ENCODE measurements at places on chromosomes 5 and 9.

DNA sequence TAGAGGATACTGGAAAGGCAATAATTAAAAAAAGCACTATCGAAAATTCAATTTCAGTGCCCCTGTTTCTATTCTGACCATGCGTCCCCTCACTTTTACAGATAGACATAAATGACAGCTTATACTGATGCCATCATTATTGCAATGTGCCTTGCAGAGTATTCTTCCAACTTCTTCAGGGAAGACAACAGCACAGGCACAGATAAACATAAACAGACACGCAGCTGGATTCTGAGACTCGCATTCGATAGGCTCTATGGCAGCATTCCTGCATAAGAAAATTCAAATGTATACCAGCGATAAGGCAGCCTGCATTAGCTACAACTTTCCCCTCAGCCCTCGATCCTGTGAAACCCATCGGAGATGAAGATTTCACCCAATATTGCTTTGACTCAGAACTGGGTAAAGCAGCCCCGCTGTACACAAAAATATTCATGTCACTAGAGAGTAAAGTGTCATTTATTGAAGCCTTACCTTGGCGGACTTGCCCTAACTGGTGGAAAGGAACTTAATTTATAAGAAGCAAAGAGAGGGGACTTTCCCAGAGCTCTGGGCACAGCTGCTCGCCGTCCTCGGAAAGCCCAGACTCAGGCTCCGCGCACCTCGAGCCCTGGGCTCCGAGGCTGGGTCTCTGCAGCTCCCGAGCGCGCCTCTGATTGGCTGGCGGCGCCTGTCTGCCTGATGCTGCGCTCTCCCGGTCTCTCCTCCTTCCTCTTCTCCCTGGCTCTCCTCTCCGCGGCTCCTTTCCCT lies at the start of gene CDH18:
TSS of gene CDH18 (minus strand) at position 589 of the 750 bp plus-strand sequence. CDS start 149,214 bp downstream, outside the sequence.
- DNase-seq, result peak; percentile 75

DNA sequence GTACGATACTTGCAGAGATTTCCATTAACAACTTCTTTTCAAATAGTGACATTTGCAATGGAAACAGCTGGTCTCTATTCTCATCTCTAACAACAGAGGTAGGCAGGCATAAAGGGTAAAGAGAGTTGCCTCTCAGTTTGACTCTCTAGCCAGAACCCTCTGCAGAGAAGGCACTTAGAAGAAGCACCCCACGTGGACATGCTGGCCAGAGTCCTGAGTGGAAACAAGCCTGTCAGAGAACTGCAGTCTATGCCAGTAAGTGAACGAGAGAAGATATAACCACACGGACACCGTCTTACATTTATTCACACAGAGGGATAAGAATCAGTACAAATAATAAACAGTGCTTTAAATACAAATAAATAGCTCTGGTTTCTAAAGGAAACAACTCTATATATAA lies 11.0 kb upstream of the LHX6 start:
- no peak for DNase-seq

GRCh38 chr9:84862810-84863287 lies 193.3 kb downstream of the NTRK2 start:
- DNase-seq, result peak; percentile 74

DNA sequence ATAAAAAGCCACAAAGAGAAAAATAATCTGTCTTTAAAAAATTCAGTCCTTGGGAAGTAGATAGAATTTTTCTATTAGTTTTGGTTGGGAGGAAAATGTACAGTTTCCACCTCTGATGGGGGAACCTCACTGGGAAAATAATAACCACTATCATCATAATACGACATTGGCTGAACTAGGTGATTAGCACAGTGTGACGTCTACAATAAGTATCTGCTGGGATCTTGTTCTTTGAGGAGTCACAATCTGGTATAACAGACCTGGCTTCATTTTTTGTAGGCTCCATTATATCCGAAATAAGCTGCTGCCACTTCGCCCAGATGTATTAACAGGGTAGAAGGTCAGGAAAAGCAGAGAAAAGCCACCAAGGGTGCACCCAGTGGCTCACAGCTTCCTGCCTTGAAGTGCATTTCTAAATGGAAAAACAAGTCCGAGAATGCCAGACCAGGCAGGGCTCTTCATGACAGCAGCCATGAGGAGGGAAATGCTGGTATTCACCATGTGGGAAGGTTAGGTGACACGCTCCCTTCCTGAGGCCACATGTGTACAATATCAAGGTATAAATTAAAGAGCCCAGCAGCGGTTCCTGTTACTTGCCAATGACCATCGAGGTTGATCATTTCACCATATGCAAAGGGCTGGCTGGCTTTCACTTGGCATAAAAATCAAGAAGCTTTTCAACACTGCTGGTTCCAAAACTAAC lies 152.8 kb downstream of the PRELID2 start:
- DNase-seq, result no peak

- DNase-seq, result no peak
Measured at GRCh38 chr9:28120184-28120583, 546.9 kb upstream of the C9orf72 start.

DNA sequence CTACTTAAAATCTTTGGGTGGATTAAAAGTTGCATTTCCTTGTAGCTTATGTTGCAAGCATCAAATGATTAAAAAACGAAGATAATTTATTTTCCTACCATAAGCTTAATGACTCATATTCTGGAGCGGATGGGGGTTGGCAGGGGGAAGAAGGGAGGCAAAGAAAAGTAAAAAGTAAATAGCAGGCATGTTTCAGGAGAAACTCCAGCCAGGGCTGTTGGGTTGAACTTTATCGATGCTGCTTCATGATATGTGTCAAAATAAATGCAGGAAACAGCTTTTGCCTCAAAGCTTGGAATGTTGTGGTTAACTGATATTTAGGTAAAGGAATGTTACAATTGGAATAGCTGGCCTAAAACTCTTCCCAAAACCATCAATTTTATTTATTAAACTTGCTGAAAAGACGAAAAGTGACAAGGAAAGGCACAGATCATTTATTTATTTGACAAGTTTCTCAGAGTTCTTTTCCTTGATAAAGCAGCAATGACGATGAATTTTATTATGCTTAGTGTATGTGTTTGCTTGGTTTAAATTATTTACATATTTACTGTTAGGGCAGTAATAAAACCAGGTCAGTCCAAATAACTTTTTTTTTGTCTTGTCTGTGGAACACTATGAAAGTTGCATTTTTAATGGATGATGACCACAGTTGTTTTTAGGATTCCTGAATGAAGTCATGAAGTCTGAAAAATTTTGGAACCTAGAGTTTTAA lies 177.9 kb downstream of the PCSK1 start:
- peak; percentile 98 for DNase-seq

DNA sequence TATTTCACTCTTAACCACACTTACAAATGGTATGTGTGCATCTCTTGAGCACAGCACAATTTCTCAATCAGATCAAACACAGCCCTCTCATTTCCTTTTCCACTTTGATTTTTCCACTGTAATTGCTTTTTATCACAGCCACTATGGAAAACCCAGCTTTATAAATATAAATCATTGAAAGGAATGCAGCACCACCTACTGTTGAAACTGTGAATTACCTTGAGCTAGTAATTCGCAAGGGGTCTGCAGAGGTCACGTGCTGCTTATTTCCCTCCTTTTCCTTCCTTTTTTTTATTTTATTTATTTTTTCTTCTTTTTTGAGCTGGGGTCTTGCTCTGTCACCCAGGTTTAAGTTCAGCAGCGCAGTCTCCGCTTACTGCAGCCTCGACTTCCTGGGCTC lies 76.9 kb downstream of the CDH6 start:
- DNase-seq, result peak; percentile 5

Measured in fibroblast of skin of abdomen (primary cell).